ENCODE measurements at places on chromosomes 1 and 21.
A peak's percentile ranks its signal among the peaks of the same experiment; 100 is the strongest.

DNA sequence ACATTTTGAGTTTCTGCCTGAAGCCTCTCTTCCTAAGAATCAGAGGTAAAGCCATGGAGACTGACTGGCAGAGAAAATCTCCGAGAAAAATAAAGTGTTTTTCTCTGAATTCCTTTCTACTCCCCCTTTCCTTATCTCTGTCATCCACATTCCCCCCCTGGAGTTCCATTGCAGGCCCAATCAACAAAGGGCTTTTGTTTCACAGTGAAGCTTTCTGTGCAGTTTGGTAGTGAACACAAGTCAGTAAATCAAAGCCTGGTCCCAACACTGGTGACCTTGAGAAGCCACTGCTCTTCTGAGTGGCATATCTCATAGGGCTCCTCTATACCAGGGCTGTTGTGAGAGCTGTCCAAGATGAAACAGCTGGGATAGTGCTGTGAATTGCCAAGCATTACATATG lies 228.4 kb downstream of the SEC16B start:
- no peak for DNase-seq

- DNase-seq: no peak
These were observed 7.7 kb downstream of the CACNA1E start for GRCh38 chr1:181490740-181491712.

DNA sequence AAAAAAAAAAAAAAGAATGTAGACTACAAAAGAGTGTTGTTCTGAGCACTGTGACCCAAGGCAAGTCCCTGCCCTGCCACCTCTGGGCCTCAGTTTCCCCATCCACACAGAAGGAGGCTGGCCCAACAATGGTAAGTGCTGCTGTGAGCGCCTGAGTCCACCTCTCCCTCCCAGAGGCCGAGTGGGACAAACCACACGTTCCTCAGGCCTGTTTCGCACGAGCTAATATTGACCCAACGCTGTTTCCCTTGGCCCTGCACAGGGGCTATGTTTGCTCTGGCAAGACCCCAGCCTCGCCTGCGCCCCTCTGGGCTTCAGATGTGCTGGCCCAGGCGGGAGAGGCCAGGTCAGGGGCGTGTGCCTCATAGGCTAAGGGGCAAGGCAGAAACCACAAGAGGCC lies 12.6 kb upstream of the LAPTM5 start:
- no peak for DNase-seq

DNA sequence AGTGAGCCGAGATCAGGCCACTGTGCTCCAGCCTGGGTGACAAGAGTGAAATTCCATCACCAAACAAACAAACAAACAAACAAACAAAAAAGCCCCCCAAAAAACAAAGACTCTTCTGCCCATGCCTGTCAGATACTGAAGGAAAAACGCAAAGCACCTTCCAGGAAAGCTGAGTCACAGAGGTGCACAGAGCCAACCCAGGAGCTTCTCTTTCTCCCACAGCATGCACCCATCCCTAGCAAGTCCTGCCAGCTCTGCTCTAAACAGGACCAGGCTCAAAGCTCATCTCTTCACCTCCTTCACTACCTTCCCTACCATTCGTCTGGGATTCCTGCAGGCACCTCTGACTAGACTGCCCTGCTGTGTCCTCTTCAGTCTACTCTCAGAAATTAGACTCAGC lies 46.5 kb downstream of the ETS2 start:
- no peak for DNase-seq

GRCh38 chr1:15411593-15412137 lies 2.0 kb downstream of the EFHD2 start:
- no peak for DNase-seq

- no peak for DNase-seq
These were observed 192.7 kb downstream of the VPS13D start for GRCh38 chr1:12422488-12422887.

DNA sequence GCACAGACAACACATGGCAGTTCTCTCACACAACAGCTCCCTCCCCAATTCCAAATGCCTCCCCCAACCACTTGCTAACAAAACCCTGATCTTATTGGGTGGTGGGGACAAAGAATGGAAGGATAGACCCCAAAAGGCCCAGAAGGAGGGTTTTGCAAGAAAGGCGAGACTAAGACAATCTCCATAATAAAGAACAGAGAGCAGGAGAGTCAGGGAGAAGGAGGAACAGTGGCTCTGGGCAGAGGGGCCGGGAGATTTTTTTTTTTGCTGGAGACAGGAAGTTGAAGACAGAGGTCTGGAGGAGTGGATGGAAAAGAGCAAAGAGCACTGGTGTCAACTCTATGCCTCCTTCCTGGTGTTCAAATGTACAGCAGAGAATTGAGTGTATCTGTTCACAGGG lies 6.5 kb upstream of the C1QA start:
- no peak for DNase-seq

DNA sequence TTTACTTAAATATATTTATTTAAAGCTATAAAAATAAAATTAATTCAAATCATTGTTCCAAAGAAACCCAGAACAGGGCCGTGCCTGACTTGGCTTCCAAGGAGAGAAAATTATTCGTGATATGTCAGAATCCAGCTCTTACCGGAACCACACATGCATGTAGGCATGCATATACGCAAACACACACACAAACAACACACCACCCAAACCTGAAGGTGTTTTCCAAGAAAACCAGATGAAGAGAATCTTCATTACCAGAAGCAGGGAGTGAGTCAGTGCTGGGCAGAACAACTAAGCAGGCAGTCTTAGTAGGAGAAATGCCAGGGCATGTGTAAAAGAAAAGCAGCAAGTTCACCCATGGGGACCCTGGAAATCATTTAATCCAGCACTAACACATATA lies 432.0 kb upstream of the BEND5 start:
- DNase-seq: no peak

- DNase-seq: no peak
These were observed 25.6 kb downstream of the RAB4A start for GRCh38 chr1:229296541-229296941.

DNA sequence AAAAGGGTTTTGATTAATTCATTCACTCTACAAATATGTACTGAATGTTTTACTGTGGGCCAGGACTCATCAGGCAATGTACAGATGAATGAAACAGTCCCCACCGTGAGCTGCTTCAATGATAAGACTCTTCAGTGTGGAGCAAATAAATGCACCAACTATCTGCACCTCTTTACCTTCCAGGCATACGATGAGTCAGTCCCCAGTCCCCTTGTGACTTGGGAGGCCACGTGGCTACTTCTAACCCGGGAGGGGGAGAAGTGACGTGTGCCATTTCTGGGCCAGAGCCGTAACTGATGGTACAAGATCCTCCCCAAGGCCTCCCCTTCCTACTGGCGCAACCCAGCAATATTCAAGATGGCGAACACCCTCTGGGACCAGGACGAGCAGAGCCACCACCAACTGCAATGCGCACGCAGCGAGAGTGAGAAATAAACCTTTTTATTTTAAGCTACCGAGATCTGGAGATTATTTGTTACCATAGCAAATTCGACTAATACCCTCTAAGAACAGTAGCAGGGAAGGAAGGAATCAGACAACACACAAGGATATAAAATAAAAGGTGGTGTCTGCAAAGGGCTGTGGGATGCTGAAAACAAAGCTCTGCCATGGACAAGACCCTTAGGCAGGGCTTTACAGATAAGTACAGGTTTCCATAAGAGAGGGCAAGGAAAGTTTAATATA lies 74.5 kb downstream of the NPHP4 start:
- DNase-seq: no peak

GRCh38 chr1:119133987-119134386 lies 6.5 kb downstream of the WARS2 start:
- DNase-seq: no peak

- DNase-seq: no peak
These were observed 4.6 kb downstream of the SLAMF1 start for GRCh38 chr1:160642281-160642644.

- DNase-seq: no peak
These were observed 62.8 kb downstream of the FH start for GRCh38 chr1:241456743-241457142.

DNA sequence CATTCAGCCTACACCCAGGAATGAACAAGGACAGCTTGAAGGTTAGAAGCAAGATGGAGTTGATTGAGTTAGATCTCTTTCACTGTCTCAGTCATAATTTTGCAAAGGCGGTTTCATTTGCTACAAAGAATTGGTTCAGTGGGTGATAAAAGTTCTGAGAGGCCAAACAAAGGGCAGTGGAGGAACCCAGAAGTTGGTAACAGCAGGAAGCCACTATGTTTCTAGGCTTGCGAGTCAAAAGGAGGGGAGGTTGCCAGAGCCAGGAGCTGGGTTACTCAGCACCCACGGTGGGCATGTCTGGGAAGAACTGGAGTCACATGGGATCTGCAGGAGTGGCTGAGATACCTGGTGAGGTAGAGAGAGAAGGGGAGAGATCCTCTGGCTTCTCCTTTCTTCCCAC lies 64.2 kb upstream of the MRPS6 start:
- DNase-seq: no peak

DNA sequence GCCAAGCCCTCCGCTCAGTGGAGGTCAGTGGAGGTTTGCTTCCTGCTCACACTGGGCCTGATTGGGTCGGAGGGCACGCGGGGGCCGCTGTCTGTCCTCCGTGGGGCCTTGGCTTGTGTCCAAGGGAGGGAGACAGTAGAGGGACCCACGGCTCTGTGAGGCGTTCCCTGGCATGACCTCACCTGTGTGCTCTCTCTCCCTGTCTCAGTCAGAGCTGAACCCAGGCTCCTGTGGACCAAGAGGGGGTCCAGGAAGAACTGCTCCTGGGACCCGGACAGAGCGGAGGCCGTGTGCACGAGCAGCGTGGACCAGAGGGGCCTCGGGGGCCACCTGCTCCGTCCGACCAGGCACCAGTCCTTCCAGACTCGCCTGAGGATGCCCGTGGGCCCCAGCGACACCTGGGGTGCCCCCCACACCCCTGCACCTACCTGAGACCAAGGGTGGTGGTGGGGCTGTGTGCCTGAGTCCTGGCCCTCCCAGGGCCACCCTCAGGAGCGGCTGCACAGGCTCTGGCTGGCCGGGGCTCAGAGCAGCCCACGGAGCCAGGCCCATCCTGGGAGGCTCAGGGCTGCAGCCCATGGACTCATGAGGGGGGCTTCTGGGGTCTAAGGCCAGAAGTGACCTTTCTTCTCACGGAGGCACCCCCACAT lies 13.3 kb upstream of the TTLL10 start:
- no peak for DNase-seq

DNA sequence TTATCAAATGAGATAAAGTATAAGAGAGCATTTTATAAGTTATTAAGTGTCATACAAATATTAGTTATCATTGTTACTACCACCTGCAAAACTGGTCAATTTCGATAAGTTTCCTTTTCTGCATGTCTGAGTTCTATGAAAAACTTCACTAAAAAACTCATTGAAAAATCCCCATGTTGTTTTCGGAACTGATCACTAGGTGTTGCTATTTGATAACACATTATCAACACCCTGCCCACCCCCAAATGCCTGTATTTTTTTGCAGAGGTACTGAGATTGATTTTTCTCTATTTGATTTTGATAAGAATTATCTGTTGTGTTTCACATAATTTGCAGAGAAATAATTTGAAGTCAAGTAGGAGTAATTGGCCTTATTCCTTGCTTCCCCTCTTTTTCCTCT lies 22.1 kb upstream of the DISP1 start:
- DNase-seq: no peak

DNA sequence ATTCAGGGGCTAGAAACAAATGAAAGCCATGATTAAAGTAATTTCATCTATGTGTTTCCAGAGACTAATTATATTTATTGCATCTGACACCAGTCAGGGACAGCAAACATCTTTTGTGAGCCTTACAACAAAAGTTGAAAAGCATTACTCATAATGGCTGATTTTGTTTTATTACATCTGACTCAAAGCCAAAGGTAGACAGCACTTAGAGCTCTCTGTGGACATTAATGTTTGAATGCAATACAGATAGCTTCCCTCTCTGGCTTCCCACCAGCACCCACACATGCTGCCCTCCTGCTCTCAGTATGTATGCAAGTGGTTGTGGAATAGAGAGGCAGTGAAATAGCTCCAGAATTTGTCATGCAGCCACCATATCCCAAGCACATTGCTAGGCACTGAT lies 198.7 kb downstream of the SETD4 start:
- DNase-seq: no peak

- peak; percentile 94 for DNase-seq
These were observed 31.7 kb downstream of the TRIM11 start for GRCh38 chr1:228374711-228375577.

- DNase-seq: no peak
These were observed 36.7 kb downstream of the PARP1 start for GRCh38 chr1:226371027-226371694.

GRCh38 chr1:226401355-226402303 lies 6.3 kb downstream of the PARP1 start:
- no peak for DNase-seq

GRCh38 chr1:208103597-208104513 lies 140.3 kb downstream of the PLXNA2 start:
- DNase-seq: no peak

Measured in tibial nerve (tissue), 4 donors.